Stimulated activated CD4-positive, alpha-beta T cell treated with anti-CD3 and anti-CD28 coated beads, Interleukin-2, amount 100 ng/mL, for 24 hours (primary cell): ENCODE measurements at places on chromosomes 7 and 10.
A peak's percentile ranks its signal among the peaks of the same experiment; 100 is the strongest.

DNA sequence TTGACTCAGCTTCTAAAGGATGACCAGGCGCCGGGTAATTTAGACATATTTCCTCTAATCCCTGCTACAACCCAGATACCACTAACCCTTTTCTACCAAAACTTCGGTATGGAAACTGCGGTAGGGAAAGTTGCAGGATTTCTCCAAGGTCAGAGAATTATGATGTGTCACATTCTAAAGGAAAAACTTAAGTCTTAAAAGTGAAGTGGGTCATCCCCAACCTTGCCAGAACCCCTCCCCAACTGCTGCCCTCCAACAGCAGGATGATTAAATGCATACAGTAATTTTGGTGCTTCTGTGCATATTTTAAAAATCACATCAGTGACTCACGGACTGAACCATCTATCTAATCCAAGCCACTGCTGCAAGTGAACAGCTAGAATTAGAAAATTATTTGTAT is 52.7 kb downstream of the GRB10 start:
- DNase-seq = no peak

DNA sequence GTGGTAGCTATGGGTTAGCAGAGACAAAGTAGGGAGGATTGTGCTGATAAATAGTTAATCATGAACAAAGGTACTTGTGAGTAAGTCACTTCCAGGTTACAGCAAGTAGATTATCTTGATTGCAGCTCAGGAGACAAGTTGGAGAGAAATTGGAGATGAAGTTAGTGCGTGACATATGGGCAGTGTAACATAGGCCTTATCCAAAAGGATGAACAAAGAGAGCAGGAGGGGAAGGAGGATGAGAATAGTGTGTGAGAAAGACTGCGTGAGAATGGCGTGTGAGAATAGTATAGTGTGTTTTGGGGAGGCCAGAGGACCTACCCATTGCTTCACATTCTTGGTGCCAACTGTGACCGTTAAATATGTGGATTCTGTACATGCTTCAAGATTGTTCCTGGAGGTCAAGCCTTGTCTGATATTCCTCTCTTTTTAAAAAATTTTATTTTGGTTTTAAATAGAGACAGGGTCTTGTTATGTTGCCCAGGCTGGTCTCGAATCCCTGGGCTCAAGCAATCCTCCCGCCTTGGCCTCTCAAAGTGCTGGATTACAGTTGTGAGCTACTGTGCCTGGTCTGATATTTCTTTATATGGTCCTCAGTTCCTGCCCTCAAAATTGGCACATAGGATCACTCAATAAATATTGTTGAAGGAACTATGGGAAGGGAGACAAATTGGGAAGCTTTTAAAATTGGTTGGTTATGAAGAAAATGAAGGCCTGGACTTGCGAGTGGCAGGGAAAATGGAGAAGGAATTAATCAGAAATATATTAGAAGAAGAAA is 3.2 kb downstream of the VCL start:
- no peak for DNase-seq

- DNase-seq = no peak
Observed at GRCh38 chr7:85125176-85125575, 61.7 kb downstream of the SEMA3D start.

GRCh38 chr10:121527690-121528089 is 70.6 kb downstream of the FGFR2 start:
- no peak for DNase-seq

DNA sequence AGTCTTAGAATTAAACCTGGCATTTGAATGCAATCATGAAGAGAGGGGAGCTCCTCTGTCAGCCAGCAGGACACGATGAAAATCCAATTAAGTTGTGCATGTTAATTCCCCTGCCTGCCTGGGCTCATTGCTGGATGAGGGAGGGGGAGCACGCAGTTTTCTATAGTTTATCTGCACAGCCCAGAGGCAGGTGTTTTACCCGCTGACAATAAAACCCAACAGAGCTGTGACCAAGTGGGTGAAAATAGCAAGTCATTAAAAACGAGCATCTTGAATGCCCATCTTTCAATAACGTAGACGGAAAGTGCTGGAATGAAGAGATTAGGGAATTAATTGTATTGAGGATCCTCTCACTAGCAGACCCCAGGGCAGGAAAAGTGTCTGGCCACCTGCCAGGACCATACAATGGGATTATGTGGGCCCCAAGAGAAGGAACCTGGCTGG is 100.1 kb upstream of the FAM20C start:
- DNase-seq = no peak

GRCh38 chr7:47932016-47932415 is 16.2 kb downstream of the PKD1L1 start:
- no peak for DNase-seq

DNA sequence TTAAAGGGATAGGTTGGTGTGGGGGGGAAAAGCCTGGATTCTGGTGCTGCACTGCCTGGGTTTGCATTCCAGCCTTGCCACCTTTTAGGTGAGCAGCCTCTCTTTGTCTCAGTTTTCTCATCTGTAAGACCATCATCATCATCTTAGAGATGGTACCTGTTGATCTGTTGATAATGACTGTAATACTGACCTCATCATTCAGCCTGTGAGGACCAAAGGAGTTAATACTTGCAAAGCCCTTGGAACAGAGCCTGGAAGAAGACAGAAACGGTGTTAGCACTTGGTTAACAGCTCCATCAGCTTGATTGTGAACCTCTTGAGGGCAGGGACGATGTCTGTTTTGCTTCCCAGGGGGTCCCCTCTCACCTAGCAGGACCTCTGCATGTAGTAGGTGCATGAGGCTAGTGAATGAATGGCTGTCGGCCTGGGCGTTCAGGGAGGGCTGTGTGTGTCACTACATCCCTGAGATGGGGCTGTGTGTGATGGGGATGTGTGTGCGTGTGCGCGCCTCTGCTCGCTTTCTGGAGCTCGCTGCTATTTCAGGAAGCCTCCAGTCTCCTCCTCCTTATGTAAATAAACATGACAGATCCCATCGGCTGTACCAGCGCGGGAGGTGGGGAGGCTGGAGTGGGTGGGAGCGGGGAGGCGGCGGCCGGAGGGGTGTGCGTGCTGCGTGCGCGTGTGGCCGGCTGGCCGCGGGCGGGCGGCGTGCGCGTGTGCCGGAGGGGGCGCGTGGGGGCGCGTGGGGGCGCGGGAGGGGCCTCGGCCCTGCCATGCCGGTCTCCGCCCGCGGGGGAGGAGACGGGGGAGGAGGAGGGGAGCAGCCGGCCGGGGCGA is 61.2 kb downstream of the NEURL1 start:
- DNase-seq = peak; percentile 24

GRCh38 chr10:5518143-5518542 is 6.6 kb upstream of the CALML3 start:
- DNase-seq = no peak

DNA sequence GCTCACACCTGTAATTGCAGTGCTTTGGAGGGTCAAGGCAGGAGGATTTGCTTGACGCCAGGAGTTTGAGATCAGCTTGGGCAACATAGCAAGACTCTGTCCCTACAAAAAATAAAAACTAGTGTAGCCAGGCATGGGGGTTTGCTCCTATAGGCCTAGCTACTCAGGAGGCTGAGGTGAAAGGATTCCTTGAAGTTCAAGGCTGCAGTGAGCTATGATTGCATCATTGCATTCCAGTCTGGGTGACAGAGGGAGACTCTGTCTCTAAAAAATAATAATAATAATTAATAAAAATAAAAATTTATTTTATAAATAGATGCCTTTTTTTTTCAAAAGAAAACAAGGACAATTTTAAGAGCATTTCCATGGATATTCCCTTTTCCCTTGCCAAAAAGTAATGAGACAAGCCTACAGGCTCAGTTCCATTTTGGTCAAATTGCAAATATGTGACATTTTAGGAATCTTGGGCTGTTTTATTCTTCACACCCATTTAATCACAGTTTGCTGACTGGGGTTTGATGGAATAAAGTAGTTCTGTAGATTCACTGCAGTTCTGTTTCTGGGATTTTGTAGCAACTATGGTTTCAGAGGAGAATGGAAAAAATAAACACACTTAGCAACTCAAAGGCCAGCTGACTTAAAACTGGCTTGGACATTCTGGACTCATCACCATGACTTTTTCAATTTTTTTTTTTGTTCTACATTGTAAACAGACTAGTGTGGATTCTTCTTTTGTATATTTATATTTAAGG is 48.4 kb upstream of the ARHGAP21 start:
- DNase-seq = no peak

DNA sequence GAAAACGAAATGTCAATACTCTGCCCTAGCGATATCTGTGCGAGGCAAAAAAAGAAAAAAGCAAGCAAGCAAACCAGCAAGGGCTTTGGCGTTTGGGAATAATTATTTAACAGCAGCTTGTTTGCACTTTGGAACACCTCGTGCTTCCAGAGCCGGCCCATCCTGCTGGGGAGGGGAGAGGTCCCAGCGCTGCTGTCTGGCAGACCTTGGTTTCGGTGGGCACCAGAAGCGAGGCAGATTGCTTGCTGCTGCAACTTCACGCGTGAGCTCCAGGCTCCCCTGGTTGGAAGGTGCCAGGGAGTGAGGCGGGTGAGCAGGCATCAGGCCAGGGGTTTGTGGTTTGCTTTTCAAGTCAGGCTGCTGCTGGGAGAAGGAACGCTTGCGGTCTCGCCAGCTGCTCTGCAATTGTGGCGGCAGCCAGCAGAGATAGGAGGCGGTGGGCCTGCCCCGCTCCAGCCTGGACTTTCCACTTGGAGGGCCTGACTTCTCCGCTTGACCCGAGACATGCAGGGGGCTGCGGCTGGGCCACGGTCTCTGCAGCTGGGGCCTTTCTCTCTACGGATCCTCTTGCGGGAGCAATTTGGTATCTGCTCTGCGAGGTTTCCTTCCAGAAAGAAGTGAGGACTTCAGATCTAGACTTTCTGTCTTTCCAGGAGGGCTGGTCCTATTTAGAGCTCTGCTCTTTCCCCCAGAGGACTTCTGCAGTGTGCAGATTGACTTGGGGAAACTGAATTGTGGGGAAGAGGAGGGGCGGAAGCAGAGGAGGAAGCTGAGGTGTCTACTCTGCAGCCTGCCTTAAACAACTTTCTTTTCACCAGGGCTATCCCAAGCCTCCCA is 131.4 kb downstream of the PRPF18 start:
- peak; percentile 50 for DNase-seq

GRCh38 chr10:63716016-63716580 is 194.9 kb downstream of the REEP3 start:
- no peak for DNase-seq

DNA sequence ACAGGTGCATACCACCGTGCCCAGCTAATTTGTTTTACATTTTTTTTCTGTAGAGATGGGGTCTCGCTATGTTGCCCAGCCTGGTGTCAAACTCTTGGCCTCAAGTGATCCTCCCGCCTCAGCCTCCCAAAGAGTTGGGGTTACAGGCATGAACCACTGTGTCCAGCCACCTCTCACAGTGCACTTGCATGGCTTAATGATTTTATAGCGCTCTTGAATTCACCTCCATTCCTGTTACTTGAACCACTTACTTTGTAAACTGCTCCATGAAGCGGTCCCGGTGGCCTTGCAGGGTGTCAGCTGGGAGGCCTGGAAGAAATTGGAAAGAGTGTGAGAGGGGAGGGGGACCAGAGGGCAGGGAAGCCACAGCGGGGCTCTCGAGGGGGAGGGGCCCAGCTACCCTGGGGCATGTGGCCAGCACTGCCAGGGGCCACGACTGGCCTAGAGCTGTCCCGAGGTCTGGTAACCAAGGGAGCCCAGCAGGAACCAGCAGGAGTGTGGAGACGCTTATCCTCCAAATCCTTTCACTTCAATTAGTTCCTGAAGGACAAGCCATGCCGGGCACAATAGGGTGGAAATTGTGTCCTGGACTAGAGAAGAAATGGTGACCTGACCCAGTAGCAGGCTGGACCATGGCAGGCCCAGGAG is 76.0 kb downstream of the SPDYE5 start:
- no peak for DNase-seq

DNA sequence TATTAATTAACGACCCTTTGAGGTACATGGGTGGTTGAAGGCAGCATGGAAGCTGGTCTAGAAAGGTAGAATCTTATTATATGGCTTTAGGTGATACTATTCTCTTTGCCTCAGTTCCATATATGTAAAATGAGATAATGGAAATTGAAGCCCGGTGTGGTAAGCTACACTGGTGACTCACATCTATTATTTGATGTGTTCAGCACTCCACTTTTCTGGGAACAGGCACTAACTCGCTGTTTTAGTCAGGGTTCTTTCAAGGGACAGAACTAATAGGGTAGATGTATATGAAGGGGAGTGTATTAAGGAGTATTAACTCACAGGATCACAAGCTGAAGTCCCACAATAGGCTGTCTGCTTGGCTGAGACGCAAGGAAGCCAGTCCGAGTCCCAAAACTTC is 4.4 kb upstream of the TRUB1 start:
- DNase-seq = no peak

DNA sequence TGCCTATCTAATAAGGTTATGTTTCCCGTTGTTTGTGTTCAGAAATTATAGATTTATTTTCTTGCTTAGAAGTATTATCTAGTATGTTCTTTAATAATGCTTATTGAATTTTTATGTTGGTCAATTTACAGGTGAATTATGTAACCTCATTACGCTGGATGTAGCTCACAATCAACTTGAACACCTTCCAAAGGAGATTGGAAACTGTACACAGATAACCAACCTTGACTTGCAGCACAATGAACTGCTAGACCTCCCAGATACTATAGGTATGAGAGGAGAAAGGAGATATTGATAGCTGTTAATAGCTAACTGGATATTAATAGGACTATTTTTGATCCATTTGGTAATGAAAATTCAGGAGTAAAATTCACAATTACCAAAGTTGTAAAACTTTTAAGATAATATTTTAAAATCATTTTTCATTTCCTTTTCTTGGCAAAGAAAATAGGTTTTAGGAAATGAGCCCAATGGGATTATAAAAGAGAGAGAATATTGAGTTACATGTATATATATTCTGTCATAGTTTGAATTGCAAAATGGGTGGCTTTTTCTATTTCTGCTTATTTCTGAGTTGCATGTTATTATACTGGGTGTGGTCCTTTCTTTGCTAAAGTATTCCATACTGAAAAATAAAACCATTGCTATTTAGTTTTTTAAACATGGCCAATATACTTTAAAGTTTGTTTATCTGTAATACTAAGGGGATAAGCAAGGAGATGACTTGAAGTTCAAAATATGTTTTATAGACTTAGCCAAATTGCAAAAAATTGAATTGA is 66.3 kb downstream of the SHOC2 start:
- no peak for DNase-seq

GRCh38 chr10:34216348-34216945 is 598.6 kb downstream of the PARD3 start:
- no peak for DNase-seq

DNA sequence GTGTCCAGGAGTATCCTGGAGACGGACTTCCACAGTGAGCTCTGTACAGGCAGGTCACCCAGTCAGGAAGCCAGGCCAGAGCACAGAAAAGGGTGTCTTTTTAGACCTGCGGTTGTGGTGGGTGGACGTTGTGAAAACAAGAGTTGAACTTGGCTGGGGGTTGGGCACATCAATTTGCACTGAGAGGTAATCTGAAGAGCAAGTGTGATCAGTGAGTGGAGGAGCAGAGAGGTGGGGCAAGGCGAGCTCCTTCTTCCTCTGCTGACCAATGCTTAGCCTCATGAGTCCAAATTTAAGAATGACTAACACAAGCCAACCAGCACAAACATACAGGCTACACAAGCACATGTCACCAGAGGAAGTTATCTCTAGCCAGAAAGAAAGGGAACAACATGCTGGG is 310.8 kb downstream of the TCERG1L start:
- no peak for DNase-seq

- DNase-seq = peak; percentile 57
Observed at GRCh38 chr7:516606-517456, 2.8 kb downstream of the PDGFA start.
